Activated CD4-positive, alpha-beta T cell treated with anti-CD3 and anti-CD28 coated beads, Interleukin-2, amount 10 ng/mL, durations not matched to agents 24 days and 14 days (primary cell): ENCODE measurements at places on chromosomes 7 and 10. TPM values are rescaled to one million over a fixed set of nuclear protein-coding genes. Genes with fewer than 3 reads are reported as not detected.

DNA sequence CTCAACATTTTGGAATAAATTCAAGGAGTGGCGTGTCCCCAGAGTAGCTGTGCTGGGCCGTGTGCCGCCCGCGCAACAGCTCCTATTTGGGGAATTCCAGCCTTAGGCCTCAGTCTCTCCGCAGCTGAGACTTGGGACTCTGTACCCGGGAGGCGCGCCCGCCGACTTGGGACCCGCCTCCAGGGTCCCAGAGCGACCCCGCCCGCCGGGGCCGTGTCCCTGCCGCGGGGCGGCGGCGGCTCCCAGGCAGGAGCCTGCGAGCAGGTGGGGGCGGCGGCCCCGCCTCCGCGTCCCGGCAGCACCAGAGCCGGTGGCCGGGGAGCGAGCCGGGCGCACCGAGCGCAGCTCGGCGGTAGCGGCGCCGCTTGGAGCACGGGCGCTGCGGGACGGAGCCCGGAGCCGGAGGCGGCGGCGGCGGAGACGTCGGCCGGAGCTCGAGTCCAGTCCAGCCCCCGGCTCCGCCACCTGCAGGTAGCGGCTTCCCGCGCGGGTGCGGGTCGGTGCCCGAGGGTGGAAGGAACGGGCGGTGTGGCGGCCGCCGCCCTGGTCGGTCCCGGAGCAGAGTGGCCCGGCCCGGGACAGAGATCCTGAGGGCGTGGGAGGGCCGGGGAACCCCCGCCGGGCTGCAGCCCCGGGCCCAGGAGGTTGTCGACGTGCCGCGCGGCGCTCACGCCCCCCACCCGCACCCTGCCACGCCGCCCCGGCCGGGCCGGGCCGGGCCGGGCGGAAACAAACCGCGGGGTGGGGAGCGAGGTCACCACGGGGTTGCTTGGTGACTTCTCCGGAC lies at the start of gene WIPF3:
WIPF3 (plus strand) TSS at position 301 of the 787 bp plus-strand sequence. CDS start 28,217 bp downstream, outside the sequence.
- H3K4me1 ChIP-seq: peaks cover 2% of the 10 kb centered on the region
- DNase-seq: no peak
- peak within 1 kb of the TSS; percentile 26 for H3K4me3 ChIP-seq

DNA sequence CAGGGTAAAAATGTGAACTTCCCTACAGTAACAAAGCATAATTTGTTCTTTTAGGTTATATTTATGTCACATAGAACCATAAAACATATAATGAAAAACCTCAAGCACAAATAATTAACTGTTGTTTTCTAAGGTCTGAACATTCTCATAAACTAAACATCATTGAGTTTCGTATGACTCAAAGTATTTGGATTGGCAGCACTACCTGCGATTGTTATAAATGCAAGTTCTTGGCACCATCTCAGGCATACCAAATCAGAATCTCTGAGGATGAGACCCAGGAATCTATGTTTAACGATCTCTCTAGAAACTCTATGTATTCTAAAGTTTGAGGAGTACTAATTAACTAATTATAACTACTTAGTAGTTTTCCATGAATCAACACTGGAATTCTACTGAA lies 22.5 kb downstream of the ORC5 start:
- no peak overlapping the region for H3K4me3 ChIP-seq
- no peaks in the 10 kb centered on the region for H3K4me1 ChIP-seq
- no peak overlapping the region for H3K27ac ChIP-seq
- no peaks in the 10 kb centered on the region for H3K27me3 ChIP-seq

- H3K4me3 ChIP-seq: peak overlapping the region; percentile 99
- peak overlapping the region; percentile 89 for H3K27ac ChIP-seq
- peaks cover 41% of the 10 kb centered on the region for H3K4me1 ChIP-seq
- peaks cover 2% of the 10 kb centered on the region for H3K27me3 ChIP-seq
Measured at GRCh38 chr7:105016709-105017656, 3.0 kb downstream of the KMT2E start.

The TMEM236 gene
- total RNA-seq: 0.02 and 0.05 TPM in 2 replicates

DNA sequence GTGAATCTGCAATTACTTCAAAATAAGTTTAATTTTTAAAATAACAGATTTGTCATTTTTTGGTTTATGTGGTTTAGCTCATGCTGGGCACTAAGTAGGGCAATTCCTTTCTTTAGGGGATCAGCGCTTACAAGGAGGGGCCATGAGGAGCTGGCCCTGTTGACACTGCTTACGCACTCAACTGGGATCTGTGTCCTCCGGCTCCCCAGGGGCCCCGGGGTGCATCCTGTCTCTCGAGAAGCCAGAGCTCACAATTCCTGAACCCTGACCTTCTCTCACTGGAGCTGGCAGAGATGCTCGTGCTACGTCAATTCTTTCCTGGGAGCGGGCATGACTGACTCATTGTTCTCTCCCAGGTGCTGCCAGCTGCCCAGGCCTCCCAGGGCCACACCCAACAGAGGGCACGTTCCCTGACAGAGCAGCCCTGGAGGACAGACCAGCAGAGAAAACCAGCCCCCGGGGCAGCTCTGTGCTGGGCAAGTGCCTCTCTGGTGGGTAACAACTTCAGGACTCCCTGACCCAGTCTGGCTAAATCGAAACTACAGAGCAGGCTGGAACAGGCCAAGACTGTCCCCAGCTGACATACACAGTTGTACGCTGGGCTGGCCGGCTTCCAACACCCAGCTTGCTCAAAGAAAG lies 36.8 kb downstream of the CTBP2 start:
- no peak for DNase-seq
- no peak overlapping the region for H3K27ac ChIP-seq
- no peaks in the 10 kb centered on the region for H3K36me3 ChIP-seq
- no peak overlapping the region for H3K4me3 ChIP-seq
- no peaks in the 10 kb centered on the region for H3K4me1 ChIP-seq

DNA sequence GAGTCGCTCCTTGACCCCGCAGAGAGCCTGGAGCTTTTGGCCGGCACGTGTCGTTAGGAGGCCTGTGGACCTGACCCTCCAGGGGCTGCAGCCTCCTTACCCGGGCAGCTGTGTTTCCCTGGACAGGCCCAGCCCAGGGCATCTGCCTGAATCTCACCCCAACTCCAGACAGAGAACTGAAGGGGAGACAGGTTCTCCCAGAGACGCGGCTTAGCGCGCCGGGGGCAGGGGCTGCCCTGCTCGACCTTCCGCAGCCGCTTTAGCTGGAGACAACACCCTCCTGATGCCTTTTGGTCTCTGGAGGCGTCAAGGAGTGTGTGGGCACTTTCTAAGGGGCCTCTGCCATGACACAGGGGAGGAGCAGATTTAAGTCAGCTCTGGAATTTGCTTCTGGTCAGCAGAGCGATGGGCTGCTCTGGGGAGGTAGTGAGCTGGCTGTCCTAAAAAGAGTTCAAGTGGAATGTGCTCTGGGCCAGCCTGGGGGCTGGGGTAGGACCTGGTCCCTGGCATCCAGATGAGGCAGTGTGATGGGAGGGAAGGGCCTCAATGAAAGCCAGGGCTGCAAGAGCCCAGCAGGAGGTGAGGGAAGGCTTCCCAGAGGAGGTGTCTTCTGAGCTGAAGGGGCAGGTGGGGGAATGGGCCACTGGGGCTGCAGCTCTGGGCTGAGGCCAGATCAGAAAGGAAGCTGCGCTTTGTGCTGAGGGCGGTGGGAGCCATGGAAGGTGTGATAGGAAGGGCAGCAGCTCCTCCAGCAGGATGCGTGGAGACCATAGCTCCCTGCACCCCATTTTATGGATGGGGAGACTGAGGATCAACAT lies 5.8 kb downstream of the GRIFIN start:
- DNase-seq: no peak
- no peak overlapping the region for H3K4me3 ChIP-seq
- H3K27me3 ChIP-seq: peaks cover 14% of the 10 kb centered on the region
- no peaks in the 10 kb centered on the region for H3K36me3 ChIP-seq
- H3K4me1 ChIP-seq: peaks cover 2% of the 10 kb centered on the region

DNA sequence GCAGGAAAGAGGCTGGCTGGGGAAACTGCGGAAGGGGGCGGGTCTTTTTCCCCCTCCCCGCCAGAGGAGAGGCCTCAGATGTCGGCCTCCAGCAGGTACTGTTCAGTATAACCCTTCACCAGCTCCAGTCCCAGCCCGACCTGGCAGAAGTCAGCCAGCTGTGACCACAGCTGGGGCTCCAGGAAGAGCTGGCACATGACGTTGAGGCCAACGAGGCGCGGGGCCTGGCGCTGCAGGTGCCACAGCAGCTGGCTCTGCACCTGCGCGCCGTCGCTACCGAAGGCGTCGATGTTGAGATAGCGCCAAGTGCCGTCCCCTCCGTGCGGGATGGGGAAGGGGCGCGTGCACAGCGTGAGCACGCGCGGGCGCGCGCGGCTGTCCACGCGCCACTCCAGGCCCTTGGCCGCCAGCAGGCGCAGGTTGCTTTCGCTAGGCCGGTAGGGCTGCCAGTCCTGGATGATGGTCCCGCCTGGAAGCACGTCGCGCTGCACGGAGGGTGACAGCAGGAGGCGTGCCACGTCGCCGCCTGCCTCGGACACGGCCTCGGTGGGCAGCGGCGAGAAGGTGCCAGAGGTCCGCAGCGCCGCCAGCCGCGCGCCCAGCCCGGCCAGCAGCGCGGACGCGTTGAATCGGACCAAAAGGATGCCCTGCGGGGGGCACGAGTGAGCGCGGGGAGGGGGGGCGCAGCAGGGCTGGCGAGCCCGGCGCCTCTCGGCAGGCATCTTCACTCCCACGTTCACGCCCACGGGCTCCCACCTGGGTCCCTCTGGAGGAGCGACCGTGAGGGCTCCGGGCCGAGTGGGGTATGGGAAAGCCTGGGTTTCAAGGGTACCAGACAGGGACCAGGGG lies 6.9 kb upstream of the VGF start:
- DNase-seq: no peak
- H3K4me1 ChIP-seq: peaks cover 44% of the 10 kb centered on the region
- H3K4me3 ChIP-seq: peak overlapping the region; percentile 34

The RHOBTB1 gene
- total RNA-seq: 0.69 TPM in 1 of 2 replicates, not detected in the other

DNA sequence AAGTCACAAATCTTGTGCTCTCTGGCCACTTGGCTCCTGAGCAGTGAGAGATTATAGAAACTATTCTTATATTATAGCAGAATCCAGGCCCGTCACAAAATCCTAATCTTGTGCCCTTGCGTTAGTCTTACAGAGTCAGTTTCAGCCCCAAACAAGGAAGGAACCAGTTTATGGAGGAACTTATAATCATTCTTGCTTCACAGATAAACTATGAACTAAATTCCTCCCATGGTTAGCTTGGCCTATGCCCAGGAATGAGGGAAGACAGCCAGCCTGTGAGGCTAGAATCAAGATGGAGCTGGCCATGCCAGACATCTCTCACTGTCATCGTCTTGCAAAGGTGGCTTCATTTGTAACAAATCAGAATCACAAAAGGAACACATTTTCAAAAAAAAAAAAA lies 199.7 kb upstream of the PITRM1 start:
- H3K4me3 ChIP-seq: no peak overlapping the region
- no peaks in the 10 kb centered on the region for H3K36me3 ChIP-seq
- no peaks in the 10 kb centered on the region for H3K4me1 ChIP-seq
- no peak for DNase-seq
- no peaks in the 10 kb centered on the region for H3K27me3 ChIP-seq
- no peak overlapping the region for H3K27ac ChIP-seq

The BLOC1S2 gene
- 62.0 and 62.5 TPM in 2 replicates for total RNA-seq

- H3K4me3 ChIP-seq: no peak overlapping the region
- peak overlapping the region; percentile 43 for H3K27ac ChIP-seq
- H3K4me1 ChIP-seq: peaks cover 58% of the 10 kb centered on the region
- DNase-seq: no peak
Measured at GRCh38 chr7:148852272-148852671, 31.8 kb downstream of the EZH2 start.

The SAP25 gene
- 9.2 and 11.3 TPM in 2 replicates for total RNA-seq

DNA sequence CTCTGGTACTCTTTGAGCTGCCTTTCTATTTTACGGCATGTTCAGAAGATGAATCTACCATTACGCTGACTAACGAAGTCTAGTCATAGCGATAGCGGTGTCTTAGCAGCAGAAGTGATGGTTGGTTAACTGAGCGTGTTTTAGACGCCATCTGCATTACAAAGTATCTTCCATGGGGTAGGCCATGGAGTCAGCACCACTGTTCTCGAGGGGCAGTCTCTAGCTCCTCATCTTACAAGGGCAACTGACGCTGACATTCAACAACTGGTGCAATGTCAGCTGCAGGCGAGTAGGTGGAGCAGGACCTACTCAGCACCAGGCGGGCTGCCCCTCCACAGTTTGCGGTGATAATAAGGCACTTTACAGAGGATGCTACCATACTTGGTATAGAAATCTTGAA lies 88.7 kb downstream of the ADARB2 start:
- no peaks in the 10 kb centered on the region for H3K36me3 ChIP-seq

GRCh38 chr7:151506901-151507382 lies 12.8 kb downstream of the RHEB start:
- H3K4me1 ChIP-seq: peaks cover 26% of the 10 kb centered on the region
- no peak overlapping the region for H3K4me3 ChIP-seq
- H3K27ac ChIP-seq: no peak overlapping the region
- DNase-seq: no peak
- no peaks in the 10 kb centered on the region for H3K27me3 ChIP-seq

- H3K4me1 ChIP-seq: no peaks in the 10 kb centered on the region
- no peaks in the 10 kb centered on the region for H3K27me3 ChIP-seq
- no peak for DNase-seq
- H3K36me3 ChIP-seq: no peaks in the 10 kb centered on the region
- no peak overlapping the region for H3K4me3 ChIP-seq
Measured at GRCh38 chr10:119413093-119413453, 129.4 kb downstream of the RGS10 start.

DNA sequence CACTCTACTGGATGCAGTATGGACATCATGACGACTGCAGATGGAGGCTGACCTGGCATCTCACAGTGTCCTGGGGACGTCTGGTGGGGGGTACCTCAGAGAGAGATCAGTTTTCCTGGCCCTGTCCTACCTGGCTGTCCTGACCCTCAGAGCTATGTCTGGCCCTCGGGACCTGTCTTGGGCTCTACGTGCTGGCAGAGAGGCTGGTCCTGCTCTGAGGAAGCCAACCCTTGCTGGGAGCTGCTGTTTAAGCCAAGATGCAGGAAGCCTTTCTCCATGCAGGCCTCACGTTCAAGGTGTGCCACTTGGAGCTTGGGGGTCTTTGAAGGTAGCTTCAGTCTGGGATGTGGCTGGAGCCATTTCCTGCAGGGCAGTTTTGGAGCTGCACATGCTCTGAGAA lies 42.1 kb upstream of the CXCL12 start:
- no peak overlapping the region for H3K4me3 ChIP-seq
- H3K27me3 ChIP-seq: no peaks in the 10 kb centered on the region
- DNase-seq: peak; percentile 30
- H3K36me3 ChIP-seq: no peaks in the 10 kb centered on the region
- H3K4me1 ChIP-seq: no peaks in the 10 kb centered on the region

DNA sequence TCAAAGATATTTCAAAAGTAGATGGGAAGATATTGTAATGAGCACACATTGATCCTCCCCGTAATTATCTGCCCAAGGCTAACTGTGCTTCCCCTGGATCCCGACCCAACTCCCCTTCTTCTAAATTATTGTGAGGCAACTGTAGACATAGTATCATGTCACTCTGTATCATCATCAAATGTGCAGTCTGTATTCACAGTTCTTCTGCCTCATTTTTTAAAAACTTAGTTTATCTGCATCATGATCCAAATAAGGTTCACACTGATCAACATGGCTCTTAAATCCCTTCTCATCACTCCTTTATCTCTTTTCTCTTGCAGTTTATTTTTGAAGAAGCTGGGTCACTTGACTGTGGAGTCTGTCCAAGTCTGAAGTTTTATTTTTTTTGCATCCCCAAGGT lies 27.5 kb downstream of the CDCA7L start:
- H3K27ac ChIP-seq: no peak overlapping the region
- H3K27me3 ChIP-seq: no peaks in the 10 kb centered on the region
- peaks cover 33% of the 10 kb centered on the region for H3K36me3 ChIP-seq
